ENCODE measurements at places on chromosomes 5 and 9.

DNA sequence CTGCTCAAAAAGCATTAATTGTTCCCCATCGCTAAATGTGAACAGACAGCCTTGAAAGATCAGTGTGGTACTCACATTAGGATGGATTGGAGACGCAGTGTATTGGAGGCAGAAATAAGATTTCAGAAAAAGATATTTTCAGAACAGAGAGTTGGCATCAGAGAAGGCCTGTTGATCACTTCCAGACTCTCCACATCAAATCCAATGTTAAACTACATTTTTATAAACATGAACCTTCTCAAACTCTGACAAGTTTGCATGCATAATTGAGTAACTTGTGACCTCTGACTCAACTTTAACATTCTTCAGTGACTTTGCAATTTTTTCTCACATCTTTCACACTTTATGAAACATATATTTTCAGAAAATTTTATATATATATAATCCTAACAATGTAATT lies 919.6 kb upstream of the SEMA6A start:
- DNase-seq: no peak

DNA sequence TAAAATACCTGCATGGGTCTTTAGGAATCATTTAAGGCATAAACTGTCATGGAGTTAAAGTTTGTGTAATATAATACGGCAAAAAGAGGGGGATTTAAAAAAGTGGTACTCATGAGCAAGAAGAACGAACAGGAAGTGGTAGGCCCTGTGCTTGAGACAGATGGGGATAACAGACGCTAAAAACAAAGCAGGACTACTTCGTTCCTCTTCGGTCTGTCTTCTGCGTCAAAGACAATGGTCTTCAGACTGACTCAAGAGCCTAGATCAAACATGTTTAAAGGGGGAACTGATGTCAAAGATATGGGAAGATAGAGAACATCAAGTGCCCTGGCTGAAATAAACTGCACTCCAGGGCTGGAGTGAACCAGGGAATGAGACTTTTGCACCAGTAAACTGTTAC lies 59.8 kb upstream of the RFX3 start:
- DNase-seq: no peak

GRCh38 chr5:151062405-151063141 lies 18.3 kb downstream of the TNIP1 start:
- no peak for DNase-seq

DNA sequence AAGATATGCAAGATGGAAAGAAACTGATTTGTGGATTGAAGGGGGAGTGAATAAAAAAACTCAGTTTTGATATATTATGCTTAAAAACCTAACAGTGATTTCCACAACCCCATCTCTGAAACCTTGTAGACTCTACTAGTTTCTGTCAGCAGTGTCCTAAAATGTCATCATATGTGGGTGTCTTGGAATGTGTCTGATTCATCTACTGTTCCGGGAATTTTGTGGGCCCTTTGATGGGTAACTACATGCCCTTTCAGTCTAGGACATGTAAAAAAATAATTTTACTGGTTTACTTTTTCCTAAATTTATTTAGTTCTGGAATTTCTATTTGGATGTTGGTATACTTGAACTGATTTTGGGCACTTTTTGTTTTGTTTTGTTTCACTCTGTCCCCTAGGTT lies 118.9 kb upstream of the NMUR2 start:
- DNase-seq: no peak

GRCh38 chr5:126472538-126472889 lies 49.3 kb downstream of the GRAMD2B start:
- DNase-seq: no peak

GRCh38 chr5:64628901-64629300 lies 61.4 kb upstream of the SHISAL2B start:
- DNase-seq: no peak

DNA sequence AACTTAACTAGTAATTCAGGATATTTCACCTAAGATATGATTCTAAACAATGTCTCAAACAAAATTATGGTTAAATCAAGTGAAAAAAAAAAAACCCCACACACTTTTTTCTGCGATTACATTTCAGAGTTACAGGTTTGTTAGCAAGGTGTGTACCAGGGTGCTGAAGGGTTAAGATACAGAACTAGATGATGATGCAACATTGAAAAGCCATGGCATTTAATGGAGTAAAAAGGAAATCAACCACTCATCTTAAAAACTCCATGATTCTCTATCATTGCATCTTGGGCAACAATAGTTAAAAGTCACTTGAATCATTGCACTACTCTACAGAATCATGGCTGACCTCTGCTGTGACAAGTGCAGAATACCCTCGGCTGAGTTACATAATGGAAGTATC lies 270.3 kb upstream of the EFNA5 start:
- no peak for DNase-seq

- peak; percentile 64 for DNase-seq
Measured at GRCh38 chr5:175718401-175719108, 60.7 kb downstream of the HRH2 start.

DNA sequence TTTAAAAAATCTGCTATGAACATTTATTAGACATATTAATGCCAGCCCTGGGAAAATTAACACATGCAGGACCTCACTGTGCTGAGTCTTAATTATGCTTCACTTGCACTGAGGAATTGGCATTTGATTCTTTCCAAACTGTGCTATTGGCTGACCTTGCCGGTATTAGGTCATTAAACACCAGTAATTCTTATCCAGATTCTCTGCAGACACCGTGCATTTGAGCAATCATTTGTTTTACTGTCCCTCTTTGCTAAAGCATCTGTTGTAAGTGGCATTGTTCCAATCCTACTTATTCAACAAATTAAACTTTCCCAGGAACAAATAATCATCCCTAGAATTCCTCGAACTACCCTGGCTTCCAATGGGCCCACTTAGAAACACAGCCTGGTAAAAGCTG lies 145.0 kb downstream of the SLC12A2 start:
- DNase-seq: no peak

DNA sequence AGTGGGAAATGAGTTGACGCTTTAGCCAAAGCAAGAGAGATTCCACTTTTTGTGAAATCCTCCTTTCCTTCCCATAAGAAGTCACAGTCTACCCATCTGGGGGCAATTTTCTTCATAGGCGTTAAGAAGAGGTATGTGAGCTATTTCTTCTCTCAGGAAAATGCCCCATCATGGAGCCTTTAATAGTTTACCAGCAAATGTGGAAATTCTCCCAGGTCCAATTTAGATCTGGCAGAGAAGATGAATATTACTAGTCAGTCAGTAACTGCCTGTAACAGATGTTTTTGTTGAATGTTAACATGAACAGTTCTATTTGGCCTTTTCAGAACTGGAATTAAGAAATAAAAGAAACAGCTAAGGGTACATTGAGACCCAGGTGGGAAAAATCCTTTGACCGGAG lies 156.4 kb upstream of the RFX3 start:
- no peak for DNase-seq

DNA sequence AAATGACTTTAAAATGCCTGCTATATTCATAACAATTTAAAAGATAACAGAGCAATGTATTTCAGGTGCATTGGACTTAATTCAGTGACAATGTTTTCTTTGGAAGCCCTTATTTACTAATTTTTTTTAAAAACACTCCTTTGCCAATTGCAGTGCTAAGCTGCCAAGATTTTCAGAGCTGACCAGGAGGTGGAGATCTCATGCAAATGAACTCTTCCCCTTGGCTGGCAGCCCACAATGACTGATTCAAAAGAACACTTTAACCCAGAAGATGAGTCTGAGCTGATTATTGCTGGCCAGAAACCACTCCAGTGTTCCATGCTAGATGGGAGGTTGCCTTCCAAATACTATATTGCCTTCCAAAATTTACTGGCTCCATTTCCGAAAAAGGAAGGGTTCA lies 128.3 kb upstream of the CCNH start:
- DNase-seq: no peak

- DNase-seq: no peak
Measured at GRCh38 chr9:114233491-114234185, 78.3 kb downstream of the COL27A1 start.

DNA sequence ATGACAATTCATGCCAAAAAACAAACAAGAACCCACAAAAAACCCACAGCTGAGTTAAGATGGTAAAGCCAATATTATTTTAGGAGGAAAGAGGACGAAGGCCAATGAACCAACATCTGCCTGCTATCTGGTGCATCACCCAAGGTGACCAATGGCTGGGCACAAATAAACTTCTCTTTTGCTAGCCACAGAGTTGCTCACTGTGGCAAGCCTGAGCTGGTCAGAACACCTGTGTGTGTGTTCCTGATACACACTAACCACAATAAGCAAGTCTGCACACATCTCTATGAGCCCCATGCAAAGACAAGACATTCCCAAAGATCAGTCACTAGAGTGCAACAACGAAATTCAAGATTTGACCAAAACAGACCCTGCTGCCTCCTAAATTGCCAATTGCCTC lies 63.1 kb downstream of the RNF38 start:
- no peak for DNase-seq

DNA sequence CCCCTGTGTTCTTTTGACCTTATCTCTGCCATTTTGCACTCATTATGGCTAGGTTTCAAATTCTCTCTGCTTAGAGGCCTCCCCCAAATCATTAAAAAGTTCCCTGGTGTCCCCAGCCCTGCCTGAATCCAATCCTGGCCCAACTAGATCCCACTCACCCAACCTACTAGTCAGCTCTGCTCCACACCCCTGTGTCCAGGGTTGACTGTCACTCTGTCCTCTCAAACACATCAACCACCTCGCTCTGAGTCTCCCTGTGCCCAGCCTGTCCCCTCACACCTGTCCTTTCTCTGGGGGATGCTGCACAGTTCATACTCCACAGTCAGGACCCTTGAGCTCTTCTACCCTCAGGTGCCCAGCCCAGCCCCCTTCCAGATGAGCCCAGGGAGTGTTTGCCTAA lies 154.2 kb upstream of the SV2C start:
- no peak for DNase-seq

All from stimulated activated CD4-positive, alpha-beta T cell treated with anti-CD3 and anti-CD28 coated beads, Interleukin-12 subunit alpha, Interleukin-12 subunit beta, amount 100 ng/mL, for 48 hours (primary cell).